ENCODE measurements at places on chromosomes 13 and 19.

GRCh38 chr19:47188507-47189033, 42.4 kb downstream of the BBC3 start:
- no peak for DNase-seq

DNA sequence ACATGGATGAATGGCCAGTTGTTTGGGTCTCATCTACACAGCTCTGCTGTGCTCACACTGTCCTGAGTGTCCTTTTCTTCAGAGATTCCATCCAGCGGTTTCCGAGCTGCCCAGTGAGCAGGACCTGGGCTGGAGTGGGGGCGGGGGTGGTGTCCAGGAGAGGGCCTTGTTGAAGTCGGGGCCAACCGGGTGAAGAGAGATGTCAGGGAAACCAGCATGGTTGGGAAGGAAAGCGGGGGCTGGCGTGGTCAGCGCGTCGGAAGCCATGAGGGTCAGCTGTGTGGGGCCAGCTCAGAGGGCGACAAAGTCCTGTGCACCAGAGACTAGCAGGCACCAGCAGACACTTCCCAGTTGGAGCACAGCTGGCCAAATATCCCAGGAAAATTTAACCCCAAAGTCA, 37.8 kb upstream of the SOX1 start:
- no peak for DNase-seq

DNA sequence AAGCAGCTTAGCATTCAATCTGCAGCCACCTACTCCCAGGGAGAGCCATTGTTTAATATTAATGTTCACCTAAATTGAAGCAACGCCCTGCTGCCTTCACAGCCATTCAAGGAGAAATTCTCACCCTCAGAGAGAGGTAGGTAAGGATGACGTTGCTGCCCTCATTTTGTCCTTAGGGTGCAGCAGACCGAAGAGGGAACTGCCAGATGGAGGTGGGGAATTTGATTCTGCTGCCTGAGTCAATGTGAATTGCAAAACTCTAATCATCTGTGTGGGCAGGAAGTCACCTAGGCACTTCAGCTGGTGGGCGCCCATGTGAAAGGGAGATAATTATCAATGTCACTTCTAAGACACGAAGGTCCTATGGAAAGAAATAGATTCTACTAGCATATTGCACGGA, 503.4 kb downstream of the TBC1D4 start:
- DNase-seq: no peak

GRCh38 chr19:18126097-18126496, 26.9 kb upstream of the PIK3R2 start:
- DNase-seq: no peak

DNA sequence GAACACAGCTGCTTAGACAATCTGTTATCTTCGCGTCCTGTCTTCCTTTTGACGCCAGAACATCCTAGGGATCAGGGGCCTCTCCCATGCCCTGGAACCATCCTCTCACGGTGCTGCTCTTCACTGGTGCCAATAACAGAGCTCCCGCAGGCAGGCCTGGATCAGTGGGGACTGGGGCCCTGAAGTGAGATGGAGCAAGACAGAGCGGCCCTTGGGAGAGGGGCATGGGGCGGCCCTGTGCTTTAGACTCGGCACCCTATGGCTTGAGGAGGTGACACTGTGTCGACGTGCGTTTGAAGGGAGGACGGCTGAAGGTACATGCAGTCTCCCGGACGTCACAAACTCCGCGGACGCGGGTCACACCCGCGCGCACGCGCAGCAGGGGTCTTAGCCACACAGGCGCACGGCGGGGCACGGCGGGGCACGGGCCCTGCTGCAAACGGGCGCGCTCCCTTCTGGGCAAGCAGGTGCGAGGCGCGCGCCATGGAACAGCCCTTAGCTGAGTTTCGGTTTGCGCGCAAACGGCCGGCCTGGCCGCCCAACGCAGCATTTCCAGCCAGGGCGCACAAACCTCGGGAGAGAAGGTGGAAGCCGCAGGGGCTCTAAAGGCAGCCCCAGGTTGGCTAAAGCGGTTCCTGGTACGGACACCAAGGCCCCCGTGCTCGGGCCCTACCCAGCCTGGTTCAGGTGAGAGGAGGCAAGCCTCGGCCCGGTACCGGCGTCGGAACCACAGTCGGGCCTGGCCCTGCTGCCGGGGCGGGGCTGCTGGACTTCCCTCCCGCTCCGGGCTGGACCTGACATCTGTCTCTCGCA, 16.5 kb upstream of the RNF17 start:
- DNase-seq: no peak

DNA sequence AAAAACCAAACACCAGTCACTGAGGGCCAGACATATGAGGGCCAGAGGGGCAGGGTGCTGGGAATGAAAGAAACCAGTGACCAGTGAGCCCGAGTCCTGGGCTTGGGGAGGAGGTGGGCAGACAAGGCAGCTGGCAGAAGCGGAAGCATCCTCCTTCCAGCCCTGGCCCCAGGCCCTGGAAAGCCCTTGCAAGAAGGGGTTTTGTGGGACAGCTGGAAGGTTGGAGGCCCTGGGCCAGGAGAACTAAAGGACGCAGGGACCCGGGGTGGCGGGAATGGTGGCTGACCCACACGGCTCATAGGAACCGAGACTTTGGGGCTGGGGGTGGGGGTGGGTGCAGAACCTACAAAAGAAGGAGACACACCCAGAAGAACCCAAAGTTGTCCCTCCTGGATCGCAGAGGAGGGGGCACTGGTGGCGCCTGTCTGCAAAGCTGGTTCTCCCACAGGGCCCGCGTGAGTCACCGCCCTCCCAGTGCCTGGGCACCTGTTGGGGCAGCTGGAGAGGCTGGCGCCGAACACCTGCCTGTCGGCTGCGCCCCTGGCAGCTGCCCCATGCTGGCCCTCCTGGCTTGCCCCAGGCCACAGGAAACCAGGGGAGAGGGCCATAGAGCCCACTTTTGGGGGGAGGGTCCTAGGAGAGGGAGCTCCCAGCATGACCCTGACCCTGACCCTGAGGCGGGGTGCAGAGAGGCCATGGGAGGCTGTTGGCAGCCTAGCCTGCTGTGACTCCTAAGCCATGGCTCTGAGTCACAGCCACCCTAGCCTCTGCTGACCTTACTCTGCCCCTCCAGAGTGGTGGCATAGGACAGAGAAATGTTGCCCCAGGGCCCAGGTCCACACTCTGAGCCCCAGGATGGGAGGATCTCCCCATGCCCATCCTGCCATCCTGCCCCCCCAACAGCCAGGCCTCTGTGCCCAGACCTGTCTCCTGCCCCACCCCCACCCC, 802 bp downstream of the DMPK start:
- no peak for DNase-seq

DNA sequence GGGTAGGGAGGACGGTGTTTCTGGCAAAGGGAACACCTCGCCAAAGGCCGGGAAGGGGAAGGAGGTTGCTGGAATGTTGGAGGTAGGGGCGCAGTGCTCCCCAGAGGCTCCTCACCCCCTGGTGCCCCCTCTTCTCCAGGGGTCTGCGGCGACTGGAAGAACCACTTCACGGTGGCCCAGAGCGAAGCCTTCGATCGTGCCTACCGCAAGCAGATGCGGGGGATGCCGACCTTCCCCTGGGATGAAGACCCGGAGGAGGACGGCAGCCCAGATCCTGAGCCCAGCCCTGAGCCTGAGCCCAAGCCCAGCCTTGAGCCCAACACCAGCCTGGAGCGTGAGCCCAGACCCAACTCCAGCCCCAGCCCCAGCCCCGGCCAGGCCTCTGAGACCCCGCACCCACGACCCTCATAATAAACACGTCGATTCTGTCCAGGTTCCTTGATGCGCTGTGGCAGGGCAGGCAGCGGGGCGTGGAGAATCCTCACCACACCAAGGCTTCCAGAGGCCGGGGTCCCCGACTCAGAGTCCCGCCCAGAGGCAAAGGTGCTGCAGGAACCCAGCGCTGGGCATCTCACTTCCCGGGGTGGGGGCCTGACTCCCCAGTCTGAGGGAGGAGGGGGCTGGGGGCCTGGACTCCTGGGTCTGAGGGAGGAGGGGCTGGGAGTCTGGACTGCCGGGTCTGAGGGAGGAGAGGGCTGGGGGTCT, 7.4 kb upstream of the SPACA4 start:
- no peak for DNase-seq

- no peak for DNase-seq
These were observed 625 bp downstream of the F2RL3 start for GRCh38 chr19:16889366-16889882.

- DNase-seq: no peak
These were observed 1521.0 kb downstream of the UQCRFS1 start for GRCh38 chr19:27691991-27692390.

DNA sequence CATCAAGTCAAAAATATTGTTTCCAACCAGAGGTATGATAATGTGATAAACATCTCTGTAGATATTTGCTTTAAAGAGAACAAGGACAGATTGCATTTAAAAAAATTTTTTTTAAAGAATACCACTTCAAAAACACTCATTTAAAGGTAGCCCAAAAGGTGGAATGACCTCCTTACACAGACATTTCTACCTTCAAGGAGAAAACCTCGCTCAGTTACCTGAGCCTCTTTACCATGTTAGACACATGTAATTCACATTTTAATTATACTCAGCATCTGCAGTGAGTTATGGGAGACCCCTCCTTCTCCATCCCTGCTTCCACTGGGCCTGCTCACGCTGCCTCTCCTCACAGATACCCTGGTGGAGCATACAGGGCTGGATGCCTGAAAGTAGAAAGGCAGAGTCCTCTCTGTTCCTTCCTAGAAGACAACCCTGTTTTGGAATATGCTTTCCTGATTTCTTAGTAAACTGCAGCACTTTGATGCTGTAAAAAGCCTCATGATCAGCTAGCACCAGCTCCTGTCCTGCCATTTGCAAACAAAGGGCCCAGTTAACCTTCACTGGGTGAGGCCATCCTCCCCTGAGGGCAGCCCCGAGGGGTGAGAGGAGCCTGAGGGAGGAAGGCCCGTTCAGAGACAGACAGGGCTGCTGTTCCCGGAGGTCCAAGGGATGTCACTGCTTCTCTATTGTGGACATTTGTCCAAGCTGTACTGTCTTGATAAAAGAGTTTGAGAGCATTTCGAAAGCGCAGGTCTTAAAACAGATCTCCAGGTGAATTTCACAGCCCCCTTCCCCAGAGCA, 117.8 kb downstream of the IRS2 start:
- no peak for DNase-seq

- DNase-seq: no peak
These were observed 61.7 kb downstream of the SPRYD7 start for GRCh38 chr13:49874430-49874829.

DNA sequence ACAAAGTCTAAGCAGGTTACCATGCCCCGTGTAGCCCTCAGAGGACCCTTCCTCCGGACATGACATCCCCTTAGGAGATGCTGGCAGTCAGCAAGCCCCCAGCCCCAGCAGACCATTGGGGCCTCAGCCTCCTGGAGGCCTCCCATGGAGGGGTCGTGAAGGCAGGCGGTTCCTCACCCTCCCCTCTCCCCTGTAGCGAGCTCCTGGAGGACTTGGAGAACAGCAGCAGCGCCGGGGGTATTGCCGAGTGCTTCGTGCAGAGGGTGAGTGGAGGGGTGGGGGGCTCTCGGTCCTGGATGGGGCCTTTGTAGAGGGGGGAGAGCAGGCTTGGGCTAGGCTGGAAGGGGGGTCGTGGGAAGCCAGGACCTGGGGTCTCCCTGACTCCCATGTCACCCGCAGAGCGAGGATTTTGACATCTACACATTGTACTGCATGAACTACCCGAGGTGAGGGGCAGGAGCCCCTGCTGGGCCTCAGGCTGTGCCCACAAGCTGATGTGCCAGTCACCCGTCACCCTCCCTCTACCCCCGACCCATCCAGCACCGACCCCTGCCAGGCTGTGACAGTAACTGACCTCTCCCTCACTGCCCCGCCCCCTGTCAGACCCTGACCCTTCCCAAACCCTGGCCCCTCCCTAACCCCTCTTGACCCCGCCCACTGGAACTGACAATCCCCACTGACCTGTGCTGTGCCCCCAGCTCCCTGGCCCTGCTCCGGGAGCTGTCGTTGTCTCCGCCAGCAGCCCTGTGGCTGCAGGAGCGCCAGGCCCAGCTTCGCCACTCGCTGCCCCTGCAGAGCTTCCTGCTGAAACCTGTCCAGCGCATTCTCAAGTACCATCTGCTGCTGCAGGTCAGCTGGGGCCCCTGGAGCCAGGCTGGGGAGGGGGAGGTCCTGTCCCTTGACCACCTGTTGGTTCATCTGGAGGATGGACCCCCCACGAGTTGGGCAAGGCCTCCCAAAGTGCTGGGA, 4.0 kb downstream of the PLEKHG2 start:
- no peak for DNase-seq

DNA sequence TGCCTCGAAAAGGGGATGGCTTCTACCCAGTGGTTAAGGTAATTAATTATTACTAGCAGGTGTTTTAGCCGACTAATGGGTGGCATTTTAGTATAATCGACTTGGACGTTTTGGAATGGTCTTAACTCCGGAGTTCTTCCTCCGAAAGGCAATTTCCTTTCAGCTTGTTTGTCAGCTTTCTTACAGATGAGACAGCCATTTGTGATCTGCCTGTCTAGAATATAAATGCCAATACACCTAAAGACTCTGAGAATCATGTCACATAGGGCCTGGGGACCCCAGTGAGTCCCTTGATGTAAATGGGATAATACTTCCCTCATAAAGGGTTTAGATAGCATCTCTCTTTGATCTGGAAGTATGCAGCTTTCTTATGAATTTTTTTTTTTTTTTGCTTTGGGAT, 41.9 kb upstream of the PSG9 start:
- DNase-seq: no peak

GRCh38 chr13:48631441-48631840, 22.3 kb upstream of the CYSLTR2 start:
- DNase-seq: no peak

DNA sequence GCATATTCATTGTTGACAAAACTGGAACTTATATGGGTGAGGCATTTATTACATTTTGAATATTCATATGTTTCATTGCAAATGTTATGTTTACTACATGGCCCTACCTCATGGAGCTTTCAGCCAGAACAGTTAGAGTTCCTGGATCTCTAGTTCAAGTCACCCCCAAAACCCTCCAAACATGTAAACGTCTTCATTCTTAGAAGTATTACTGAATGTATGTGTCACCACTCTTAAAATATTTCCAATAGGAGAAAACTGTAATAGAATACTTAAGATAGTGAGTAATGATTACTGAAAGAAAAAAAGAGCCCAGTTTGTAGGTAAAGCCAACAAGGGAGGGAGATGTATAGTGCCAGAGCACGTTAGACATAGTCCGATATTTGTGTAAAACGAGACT, 23.5 kb downstream of the URI1 start:
- DNase-seq: no peak

GRCh38 chr13:48319531-48320398, 16.2 kb downstream of the RB1 start:
- DNase-seq: no peak

- DNase-seq: peak; percentile 85
These were observed 441 bp upstream of the ZFP28 start for GRCh38 chr19:56538254-56538760.

DNA sequence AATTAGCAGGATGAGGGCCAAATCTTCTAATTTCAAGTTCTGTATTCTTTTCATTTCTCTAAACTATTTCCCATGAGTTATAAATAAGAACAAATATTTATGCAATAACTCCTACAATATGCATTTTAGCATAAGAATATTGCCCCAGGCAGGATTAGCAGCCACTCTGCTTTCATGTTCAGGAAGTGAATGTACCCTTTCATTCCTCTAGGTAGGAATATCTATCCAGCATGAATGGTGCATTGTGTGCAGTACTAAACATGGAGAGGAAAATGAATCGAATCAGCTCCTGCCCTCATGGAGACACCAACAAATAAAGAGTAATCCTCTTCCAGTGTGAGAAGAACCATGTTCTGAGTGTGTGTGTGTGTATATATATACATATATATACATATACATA, 41.0 kb downstream of the LHFPL6 start:
- no peak for DNase-seq

- DNase-seq: no peak
These were observed 172.6 kb downstream of the NUFIP1 start for GRCh38 chr13:44816701-44817100.

Measured in bone marrow (tissue), 2 donors.